WTC11 (cell line): ENCODE measurements at places on chromosomes 2 and 18. TPM values are rescaled to one million over a fixed set of nuclear protein-coding genes. Genes with fewer than 3 reads are reported as not detected.

The ALLC gene
- total RNA-seq, result not detected in 3 replicates

DNA sequence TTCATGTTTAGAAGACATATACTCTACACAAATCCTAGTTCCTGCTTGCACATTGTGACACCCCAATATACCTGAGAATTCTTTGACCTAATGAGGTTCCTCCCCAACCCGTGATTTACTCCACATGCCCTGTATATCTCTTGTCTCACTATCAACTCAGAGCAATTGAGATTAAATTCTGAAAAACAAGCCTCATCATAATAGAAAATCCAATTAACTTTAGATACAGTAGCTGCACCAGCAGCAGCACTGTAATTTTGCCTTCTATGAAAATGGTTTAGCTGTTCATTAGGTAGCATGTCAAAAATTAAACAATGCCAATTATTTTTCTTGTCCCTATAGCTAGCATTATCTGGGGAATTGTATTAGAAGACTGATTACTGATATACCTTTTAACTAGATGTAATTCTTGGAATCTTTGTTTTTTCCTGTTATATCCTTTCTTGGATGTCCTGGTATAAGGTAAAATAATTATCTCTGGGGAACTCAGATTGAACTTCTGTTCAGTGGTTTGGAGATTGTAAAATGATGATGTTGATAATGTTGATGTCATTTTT is 218.9 kb upstream of the TANK start:
- no peak for DNase-seq
- no peaks in the 10 kb centered on the region for H3K27me3 ChIP-seq
- peaks cover 35% of the 10 kb centered on the region for H3K4me1 ChIP-seq
- H3K36me3 ChIP-seq, result no peaks in the 10 kb centered on the region

DNA sequence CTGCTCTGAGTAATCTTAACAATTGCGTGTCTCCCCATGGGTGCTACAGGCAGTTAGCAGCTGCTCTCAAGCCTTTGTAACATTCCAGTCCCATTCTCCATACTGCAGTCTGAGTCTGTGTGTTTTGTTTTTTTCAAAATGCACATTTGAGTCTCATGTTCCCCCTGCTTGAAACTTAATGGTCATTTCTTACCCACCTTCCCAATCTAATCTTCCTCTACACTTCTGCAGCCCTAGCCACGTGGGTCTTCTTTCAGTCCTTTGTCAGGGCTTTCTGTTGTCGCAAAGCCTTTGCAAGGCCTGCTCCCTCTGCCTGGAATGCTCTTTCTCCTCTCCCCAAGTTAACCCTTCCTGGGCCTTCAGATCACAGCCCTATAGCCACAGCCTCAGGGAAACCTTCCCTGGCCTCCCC is 24.5 kb downstream of the ELAC1 start:
- no peaks in the 10 kb centered on the region; the same call in 1 of the 2 replicates for H3K27me3 ChIP-seq
- no peaks in the 10 kb centered on the region for H3K36me3 ChIP-seq
- H3K4me1 ChIP-seq, result peaks cover 13% of the 10 kb centered on the region
- peak; percentile 21 for DNase-seq
- H3K4me3 ChIP-seq, result no peak overlapping the region
- H3K27ac ChIP-seq, result peak overlapping the region; percentile 10

DNA sequence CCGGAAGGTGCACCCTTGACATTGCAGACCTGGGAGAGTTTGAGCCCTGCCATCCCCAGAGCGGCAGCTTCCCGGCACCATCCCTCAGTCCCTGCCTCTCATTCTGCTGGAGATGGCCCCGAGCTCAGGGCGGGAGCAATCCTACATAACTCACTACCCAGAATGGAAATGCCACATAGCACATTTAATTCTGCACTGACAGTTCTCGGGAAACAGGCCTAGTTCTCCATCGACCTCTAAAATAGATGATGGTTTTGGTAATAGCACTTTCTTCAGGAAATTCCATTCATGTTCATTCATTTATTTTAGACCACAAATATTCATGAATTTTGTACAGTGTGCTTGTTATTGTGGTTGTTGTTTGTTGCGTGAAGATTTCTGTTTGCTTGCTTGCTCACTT is 92.9 kb upstream of the SLC14A2 start:
- DNase-seq, result no peak
- H3K27me3 ChIP-seq, result no peaks in the 10 kb centered on the region
- no peak overlapping the region for H3K4me3 ChIP-seq
- no peak overlapping the region for H3K27ac ChIP-seq
- no peaks in the 10 kb centered on the region for H3K4me1 ChIP-seq
- no peaks in the 10 kb centered on the region for H3K36me3 ChIP-seq

DNA sequence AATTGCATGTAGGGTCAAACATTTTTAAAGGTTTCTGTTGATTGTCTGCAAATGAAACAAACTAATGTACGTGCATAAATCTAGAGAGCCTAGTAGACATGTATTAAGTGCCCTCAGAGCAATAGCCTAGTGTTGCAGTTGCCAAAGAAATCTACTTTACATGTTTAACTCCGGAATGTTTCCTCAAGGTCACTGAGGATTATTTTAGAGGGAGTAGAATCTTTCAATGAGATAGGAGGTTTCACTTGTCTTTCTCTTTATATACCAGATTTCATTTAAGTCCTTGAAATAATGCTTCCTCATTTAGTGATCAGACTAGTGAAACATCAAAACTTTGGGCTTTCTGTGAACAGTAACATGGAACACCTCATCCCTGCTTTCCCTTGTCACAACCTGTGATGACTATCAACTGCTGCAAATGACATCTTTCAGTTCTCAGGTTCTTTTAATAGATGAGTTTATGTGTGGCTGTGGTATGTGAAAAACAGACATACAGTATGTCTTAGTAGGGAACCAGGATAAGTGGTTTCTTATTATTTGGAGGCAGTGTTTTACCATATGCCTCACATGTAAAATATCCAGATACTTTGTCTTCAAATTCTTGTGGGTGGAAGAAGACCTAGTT is 5.5 kb downstream of the UBE2E3 start:
- 0 out of 2 replicates have a peak overlapping the region, but pooled peaks have one; percentile 16 for H3K4me3 ChIP-seq
- H3K27ac ChIP-seq, result no peak overlapping the region; the same call in 1 of the 2 replicates
- no peak for DNase-seq
- peaks cover 16% of the 10 kb centered on the region for H3K36me3 ChIP-seq

- no peak overlapping the region for H3K27ac ChIP-seq
- no peak overlapping the region for H3K4me3 ChIP-seq
- no peaks in the 10 kb centered on the region for H3K27me3 ChIP-seq
- DNase-seq, result no peak
- H3K36me3 ChIP-seq, result no peaks in the 10 kb centered on the region
Observed at GRCh38 chr2:134258684-134259388, 5.0 kb downstream of the MGAT5 start.
